ENCODE measurements at places on chromosomes 1 and 21.
A peak's percentile ranks its signal among the peaks of the same experiment; 100 is the strongest.

DNA sequence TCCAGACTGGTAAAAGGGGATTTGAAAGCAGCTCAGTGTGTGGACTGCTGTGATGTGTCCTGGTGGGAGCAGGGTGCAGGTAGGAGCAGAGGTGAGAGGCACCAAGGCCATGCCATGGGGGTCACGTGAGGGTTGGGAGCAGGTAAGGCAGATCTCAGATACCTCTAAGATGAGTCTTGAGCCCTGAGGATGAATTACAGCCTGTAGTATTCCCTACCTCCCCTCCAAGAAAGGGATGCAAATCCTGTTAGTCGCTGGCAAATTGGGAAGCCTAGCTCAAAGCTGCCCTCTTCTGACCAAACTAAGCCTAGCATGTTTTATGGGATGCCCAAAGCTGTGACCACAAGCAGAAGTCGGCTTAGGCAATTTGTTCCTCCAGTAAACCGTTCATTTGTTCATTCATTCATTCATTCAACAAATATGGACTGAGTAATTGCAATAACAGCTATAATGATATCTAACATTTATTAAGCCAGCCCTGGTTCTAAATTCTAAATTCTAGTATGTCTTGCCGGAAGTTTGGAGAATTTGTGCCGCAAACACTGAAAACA is 3.9 kb upstream of the NUAK2 start:
- DNase-seq, result no peak

DNA sequence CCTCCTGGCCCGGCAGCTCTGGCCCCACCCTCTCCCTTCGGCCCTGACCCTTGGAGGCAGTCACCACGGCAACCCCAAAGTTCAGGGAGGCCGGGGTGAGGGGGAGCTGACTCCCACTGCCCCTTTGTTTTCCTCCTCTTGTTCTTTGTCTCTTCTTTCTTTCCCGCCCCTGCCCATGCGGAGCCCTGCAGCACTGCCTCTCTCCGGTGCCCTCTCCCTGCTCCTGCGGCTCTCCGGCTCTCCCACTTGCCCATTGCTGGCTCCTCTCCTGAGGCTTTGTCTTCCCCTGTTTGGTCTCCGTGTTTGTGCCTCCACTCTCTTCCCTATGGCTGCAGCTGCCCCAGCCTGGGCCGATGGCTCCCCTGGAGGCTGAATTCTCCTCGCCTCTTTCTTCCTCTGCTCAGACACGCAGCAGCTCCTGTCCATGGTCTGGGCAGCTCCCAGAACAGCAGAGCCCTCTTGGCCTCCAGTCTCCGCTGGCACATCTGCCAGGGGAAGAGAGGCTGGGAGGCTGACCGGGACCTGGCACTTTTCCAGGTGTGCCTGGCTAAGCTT is 5.8 kb downstream of the CELSR2 start:
- no peak for DNase-seq

- no peak for DNase-seq
Measured at GRCh38 chr1:28172713-28173150, 3.8 kb downstream of the PTAFR start.

GRCh38 chr1:77060000-77060399 is 159.2 kb downstream of the PIGK start:
- DNase-seq, result no peak

DNA sequence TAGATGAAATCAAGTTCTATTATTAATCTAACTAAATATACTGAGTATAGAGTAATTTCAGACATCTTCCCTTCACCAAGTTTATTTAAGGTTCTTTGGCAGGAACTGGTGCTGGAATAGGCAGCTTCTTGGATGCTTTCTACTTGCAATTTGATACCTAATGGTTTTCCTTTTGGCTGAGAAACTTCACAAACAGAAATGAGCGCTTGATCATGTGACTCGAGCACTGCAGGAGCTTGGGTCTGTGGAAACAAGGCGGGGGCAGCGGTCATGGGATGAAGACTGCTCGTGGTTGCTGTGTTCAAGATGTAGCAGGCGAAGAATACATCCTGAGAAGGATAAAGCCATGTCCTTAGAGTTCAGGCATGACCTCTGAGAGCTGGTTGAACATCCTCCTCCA is 136.8 kb downstream of the PTPRC start:
- no peak for DNase-seq

- DNase-seq, result peak; percentile 41
Measured at GRCh38 chr1:115336741-115337140, 1.3 kb downstream of the NGF start.

DNA sequence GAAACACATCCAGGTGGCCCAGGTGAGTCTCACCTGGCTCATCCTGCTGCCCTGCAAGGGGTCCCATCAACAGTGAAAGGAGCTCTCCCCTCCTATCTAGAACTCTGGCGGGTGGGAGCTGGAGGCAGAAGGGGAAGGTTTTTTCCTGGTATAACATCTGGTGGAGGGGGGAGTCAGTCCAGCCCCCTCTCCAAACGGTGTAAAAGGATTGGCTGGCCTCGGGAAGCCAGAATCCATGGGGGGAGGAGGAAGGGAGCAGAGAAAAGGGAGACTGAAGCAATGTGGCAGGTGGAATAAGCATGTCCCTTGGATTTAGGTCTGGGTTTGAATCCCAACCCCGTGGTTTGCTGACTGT is 1.2 kb upstream of the CAMK2N1 start:
- no peak for DNase-seq

DNA sequence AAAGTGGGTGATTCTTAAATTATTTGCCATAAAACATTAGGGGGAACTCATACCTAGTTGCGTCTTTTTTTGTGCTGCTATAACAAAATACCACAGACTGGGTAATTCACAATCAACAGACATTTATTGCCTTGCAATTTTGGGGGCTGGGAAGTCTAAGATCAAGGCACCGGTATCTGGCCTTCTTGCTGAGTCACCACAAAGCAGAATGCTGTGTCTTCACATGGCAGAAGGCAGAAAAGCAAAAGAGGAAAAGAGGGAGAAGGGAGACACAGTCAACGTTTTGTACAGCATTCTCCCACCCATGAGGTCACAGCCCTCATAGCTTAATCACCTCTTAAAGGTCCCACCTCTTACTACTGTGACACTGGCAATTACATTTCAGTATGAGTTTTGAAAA is 291.0 kb downstream of the CHRM3 start:
- no peak for DNase-seq

DNA sequence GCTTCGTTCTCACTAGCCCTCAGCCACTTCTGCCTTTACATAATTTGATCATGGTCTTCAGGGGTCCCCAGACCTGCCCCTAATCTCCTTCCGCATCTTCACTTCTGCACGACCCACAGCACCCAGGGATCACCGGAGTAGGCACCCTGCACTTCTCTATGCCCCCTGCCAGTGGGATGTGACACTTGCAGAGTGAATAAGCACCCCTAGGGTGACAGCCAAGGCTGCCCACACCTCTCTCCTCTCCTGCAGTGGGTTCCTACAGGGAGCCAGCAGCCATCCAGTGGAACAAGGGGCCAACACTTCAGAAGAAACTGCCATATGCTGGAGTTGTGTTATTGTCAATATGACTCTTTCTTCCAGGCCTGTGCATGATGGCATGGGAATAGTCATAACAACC is 58.0 kb upstream of the CTPS1 start:
- no peak for DNase-seq

DNA sequence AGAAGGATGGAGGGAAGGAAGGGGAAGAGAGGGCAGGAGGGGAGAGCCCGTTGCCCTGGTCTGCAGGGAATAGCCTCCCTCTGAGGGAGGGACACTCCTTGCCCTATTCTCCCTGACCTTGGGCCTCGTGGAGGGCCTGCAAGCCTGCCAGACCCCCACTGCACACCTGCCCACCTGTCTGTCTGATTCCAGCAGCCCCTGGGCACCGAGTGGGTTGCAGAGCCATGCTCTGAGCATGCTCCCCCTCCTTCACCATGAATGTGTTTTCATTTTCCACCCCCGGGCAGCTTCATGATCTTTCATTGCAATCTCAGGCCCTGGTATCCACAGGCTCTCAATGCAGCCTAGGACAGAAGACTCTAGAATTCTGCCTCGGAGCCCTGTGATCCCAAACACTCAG is 5.1 kb upstream of the NPHP4 start:
- DNase-seq, result no peak

DNA sequence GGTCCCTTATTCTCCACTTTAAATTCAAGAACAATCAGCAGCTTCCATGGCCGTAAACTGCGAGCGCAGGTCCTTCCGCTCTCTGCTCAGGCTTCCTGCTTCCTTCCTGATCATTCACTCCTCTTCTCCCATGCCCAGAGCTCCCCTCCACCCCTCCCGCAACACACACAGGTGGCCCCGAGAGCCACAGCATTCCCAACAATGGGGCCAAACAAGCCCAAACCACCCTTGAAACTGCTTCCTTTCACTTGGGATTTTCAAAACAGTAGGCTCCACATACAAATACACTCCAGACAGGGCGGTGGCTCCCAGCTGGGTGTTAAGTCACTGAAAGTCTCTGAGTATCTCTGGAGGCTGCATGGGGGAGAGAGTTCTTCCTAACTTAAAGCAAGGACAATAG is 11.4 kb downstream of the FAM89A start:
- no peak for DNase-seq

- no peak for DNase-seq
Measured at GRCh38 chr1:228315945-228316588, 90.6 kb downstream of the TRIM11 start.

DNA sequence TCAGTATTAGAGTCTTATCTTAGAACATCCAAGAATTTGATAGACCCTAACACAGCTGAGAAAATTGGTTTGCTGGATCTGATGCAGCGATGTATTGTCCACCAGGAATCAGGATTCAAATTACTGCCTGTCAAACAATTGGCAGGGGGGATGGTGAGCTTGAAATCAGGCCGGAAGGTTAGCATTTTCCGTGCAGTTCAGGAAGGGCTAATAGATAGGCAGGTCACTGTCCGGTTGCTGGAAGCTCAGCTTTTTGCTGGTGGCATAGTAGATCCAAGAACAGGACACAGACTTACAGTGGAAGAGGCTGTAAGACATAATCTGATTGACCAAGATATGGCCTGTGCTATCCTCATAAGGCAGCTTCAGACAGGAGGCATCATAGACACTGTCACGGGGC is 127.2 kb downstream of the MACF1 start:
- DNase-seq, result no peak

DNA sequence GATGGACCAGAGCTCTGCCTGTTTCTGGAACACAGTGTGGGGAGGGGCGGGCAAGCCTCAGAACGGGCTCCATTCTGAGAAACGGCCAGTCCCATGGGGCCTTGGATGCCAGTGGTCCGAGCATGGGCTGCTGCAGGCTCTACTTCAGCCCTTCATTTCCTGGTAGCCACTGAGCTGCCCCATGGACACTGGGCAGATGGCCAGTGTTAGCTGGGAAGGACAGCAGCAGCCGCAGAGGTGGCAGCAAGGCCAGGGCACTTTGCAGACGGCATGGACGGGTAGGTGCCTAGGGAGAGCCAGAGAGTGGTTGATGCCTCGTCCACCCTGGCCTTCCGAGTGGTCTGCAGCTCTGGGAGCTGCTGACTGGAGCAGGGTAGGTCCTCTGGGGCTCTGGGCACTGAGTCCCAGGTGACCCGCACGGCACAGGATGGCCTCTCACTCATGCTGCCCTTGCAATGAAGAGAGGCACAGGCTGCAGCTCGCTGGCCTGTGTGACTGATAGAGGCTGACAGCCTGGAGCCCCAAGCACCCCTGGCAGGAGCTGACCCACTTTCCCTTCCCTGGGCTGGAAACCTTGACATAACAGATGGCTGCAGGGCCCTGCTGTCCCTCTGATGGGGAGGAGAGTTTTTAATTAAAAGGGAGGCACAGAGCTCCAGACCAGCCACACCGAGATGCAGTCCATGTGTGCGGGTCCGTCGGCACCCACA is 87.7 kb upstream of the COL6A1 start:
- no peak for DNase-seq

DNA sequence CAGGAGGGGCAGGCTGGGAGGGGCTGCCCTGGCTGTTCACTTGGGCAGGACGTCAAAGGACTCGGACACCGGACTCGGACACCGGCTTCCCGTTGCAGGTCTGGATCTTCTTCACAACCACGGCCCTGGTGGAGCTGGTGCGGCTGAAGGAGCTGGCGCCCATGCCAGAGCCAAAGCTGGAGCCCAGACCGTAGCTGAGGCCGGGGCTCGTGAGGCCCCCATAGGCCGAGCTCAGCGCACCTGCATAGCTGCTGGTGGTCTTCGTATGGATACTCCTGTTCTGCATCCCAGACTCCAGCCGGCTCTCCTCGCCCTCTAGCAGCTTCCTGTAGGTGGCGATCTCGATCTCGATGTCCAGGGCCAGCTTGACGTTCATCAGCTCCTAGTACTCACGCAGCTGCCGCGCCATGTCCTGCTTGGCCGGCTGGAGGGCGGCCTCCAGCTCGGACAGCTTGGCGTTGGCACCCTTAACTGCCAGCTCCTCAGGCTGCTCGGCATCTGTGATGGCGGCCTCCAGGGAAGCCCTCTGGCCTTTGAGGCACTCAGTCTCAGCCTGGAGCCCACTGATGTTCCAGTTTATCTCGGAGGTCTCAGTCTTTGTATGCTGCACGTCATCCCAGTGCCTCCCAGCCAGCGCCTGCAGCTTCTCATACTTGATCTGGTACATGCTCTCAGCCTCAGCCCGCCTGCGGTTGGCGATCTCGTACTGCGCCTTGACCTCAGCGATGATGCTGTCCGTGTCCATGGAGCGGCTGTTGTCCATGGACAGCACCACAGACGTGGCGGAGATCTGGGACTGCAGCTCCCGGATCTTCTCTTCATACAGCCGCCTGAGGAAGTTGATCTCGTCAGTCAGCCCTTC is 15.1 kb upstream of the KLF17 start:
- DNase-seq, result no peak

GRCh38 chr1:9670085-9670484 is 18.6 kb downstream of the PIK3CD start:
- DNase-seq, result no peak

GRCh38 chr1:42736152-42736551 is 3.9 kb downstream of the CLDN19 start:
- DNase-seq, result no peak

Data from NCI-H1417 treated with DMSO at 0.1 percent for 48 hours (cell line).